ENCODE measurements at places on chromosomes 1 and 21.

DNA sequence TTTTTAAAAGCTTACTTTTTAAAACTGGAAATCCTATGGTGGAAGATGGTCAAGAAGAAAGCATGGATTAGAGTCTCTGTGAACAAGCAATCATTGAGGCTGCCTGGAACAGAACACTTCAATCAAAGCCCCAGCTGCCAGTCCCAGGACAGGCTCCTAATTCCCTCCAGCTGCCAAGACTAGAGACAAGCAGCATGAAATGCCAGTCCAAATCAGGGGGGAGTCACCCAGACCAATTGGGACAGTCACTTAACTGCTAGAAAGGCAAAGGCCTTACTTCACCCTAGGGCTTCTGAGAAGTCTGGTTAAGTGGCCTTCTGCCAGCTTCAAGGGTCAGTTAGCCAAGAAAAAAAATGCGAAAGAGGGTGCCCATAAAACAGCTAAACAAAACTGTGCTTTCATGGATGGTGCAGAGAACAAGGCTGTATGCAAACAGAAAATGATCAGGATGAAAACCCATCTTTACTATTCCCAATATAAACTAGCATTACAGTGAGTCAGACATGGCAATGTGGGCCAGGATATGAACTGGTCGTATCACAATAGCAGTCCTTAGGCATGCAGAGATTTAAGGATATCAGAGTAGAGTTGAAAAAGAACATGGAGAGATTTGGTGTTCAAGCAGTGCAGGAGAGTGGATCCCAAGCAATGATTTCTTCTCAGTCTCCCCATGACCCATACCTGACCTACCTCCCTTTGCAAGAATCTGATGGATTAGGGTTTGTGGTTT is 31.0 kb upstream of the MAN1A2 start:
- DNase-seq: no peak

DNA sequence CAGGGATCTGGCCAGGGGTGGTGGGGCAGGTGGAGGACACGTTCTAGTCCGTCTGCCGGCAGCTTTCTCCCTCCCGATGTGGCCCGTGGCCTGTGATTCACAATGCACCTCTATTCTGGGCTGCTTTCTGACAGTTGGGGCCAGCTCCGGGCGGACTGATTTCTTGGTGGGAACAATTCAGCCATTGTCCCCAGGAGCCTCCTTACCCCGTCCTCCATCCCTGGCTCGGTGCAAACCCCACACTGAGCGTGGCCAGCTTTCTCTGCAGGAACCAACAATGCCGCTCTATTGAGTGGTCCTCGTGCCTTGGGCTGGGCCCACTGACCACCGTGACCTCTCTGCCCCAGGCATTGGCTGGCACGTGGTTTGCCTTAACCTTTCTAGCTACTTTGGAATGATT is 29.7 kb downstream of the PADI2 start:
- no peak for DNase-seq

- DNase-seq: no peak
These were observed 1.2 kb downstream of the SCMH1 start for GRCh38 chr1:41240781-41241353.

GRCh38 chr1:68057050-68057449 is 6.6 kb upstream of the DIRAS3 start:
- no peak for DNase-seq

DNA sequence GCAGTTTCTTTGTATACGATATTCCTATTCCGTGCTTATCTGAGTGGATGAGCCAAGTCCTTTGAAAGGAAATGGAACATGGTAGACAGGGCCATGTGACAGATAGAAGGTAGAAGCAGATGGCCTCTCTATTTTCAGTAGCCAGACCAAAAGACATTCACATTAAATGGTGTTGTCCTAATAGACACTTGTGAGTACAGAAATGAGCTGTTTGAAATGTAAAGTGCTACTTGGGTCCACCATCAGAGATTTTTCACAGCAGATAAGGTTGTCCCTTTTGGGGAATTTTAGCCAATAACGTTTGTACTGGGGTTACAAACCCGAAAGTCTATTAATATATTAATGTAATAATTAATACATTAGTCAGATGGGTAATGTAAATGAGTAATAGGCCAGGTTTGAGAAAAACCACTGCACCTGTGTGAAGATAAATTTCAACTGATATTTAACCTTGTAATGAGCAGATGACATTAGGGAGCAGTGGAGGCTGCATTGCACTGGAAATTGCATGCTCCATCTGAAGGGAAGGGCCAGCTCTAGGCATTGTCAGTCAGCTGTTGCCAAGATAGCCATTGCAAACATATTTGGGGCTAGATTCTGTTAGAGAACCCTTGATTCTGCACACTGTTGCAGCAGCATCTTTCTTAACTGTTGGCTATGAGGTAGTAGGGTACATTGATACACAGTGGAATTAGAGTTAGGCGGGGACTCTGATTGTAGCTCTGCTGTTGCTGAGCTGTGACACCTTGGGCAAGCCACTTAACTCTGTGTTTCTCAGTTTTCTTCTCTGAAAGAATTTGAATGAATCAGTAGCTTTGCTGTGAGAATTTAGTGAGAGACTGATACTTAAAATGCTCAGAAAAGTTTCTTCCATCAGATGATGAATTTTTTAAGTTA is 43.8 kb downstream of the FGGY start:
- no peak for DNase-seq

- DNase-seq: no peak
These were observed 5.0 kb downstream of the ADAMTS1 start for GRCh38 chr21:26840201-26840600.

DNA sequence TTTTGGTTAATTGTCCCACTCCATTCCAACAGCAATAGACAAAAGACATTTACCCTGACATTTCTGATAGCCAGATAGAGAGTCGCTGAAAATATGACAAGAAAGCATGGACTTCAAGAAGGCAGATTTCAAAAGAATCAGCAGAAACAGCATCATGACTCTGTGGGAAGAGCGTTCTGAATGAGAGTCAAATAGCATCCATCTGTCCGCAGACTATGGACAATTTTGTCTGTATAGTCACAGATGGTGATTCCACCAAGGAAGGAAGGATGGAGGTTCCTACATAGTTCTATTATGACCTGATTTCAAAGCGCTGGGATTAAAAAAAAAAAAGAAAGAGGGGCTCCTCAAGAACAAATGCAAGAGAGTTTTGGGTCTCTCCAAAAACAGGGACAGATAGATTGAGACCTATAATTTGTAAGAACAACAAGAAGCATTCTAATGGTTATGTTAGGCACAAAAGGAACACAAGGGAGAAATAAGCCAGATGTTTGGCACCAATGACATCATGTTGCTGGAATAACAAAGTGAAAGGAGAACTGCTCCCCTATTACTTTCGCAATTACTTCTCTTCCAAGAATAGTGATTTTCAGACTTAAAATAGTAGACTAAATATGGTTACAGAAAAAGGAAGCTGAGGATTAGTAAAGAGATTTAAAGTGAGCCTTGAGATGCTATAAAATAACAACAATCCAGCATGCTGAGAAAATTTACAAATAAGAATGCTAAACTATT is 28.5 kb downstream of the NIBAN1 start:
- no peak for DNase-seq
